Esophagus squamous epithelium (tissue), 5 donors: ENCODE measurements at places on chromosomes 1 and 21.

DNA sequence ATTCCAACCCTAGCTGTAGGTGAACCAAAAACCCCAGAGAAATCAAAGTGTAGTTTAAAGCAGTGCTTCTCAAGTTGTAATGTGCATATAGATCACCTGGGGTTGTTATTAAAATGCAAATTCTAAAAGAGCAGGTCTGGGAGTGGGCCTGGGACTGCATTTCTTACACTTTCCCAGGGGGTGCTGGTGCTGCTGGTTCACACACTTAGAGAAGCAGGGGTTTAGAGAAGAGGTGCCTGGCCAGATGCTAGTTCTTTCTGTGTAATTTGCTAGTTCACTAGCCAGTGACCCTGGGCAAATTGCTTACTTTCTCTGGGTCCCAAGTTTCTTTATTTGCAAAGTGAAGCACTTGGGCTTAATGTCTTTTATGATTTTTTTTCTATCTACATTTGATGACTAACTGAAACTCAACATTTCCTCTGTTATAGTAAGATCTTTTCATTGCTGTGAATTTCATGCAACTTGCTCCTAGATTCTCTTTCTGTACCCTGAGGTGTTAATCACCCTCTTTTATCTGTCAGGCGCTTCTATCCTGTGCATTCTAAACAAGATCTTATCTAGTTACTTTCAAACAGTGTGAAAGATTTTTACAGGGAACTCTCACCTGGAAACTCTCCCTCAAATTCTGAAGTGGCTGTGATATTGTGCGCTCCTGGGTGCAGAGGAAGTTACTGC is 141.9 kb upstream of the UBE2U start:
- no peak for DNase-seq

GRCh38 chr1:59779949-59780348 is 34.8 kb upstream of the HOOK1 start:
- no peak for DNase-seq

DNA sequence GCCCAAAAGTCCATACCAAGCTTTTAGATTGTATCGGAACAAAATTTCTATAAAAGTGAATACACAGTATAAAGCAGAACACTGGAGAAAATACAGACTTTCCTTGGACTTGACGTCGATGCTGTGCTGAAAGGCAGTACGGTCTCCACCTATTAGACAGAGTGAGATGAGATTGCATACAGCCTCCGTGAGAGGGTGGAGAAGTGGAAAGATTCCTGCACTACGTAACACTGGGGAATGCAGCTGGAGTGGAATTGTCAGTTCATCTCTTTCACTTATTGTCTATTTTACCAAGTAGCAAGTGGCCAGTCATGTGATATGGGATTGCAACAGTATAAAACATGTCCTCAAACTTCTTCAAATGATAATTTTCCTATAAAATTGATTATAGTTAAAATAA is 209.5 kb downstream of the ZP4 start:
- DNase-seq = no peak

DNA sequence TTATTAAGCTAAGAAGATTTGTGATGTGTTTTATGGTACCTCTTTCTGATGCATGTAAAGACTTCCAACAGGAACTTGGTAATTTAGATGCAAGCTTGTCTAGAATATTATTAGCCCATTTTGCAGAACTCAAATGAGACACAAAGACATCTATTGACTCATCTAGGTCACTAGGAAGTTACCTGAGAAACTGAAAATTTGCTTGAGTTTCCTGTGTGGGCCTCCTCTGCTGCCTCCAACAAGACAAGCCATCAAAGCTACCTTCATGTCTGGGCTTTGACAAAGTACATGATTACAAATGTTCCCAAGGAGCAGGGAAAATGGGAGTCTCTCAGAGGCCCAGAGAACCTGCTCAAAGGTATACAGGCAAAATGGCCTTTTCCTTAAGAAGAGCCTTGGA is 5.6 kb downstream of the RUNX1 start:
- no peak for DNase-seq

DNA sequence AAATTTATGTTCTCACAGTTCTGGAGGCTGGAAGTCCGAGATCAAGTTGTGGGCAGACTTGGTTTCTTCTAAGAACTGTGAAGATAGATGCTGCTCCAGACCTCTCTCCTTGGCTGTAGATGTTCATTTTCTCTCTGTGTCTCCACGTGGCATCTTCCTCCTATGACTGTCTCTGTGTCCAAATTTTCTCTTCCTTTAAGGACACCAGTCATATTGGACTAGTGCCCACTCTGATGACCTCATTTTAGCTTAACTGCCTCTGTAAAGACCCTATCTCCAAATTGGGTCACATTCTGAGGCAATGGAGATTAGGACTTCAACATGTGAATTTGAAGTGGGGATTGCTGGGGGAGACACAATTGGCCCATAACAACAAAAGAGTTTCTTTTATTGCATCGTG is 125.3 kb upstream of the ETS2 start:
- DNase-seq = no peak

DNA sequence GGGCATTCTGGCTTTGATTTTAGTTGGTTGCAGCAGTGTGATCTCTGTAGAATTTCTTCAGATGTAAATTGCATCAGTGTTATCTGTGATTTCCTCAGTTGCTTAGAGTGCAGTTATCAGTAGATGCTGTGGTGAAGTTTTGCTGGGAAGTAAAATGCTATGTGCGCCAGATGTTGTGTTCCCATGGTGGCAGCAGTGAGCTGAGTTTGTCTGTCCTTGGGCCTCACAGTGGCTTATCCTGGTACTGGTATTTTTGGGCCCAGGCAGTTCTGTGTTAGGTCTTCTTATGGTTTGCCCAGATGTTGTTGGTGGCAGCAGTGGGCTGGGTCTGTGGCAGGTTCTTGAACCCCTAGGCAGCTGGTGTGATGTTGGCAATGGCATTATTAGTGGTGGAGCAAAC is 1242.1 kb downstream of the PLA2G4A start:
- no peak for DNase-seq

DNA sequence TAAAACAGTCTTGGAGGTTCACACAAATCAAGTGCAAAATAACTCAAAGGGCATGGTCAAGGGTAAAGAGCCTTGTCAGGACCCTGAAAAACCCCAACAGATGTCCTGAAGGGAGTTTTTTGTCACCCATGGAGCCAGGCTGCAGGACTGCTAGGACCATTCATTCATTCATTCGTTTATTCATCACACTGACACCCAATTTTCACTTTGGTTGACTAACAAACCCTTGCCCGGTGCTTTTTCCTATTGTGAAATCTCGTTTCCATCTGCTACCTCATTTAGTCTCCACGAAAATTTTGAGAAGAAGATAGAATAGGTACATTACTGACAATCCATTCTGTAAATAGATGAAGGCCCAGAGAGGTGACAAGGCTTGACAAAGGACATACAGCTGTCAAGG is 216.0 kb downstream of the HIVEP3 start:
- no peak for DNase-seq
